DND-41 (cell line): ENCODE measurements at places on chromosomes 11 and 22.

DNA sequence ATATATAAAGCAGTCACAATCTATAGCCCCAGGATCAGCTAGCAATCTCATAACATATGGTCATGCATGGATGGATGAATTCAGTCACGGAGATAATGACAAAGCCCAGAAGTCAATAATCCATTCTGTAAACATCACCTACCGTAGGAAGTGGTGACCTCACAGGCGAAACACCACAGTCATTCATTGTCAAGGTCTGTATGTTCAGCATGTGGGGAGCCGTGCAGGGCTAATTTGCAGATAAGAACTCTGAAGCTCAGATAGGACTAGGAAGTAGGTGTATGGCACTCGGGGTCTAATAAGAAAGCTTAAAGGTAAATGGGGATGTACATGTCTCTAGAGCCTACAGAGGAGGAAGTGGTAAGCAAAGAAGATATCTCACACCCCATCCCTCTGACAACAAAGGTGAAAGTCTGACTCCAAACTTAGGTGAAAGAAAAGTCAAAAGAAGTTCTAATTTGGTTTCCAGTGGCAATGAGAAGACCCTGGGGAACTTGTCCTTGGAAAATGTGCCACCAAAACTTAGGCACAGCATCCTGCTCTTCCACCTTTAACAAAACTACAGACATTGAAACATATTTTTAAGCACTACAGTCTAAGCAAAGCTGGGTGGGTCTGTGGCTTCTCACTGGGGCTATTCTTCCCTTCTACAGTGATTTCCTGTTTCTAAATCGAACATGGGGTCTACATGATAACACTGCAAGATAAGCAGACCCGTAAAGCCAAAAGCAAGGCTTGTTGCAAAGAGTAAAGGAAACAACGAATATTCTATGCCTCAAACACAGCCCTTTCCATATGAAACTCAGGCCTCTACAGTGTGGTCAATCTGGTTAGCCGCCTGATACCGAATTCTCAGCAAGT, 5.2 kb downstream of the CRTAM start:
- DNase-seq: no peak

- DNase-seq: no peak
Measured at GRCh38 chr11:87437133-87437843, 399.6 kb downstream of the TMEM135 start.

GRCh38 chr22:42331014-42331413, 60.6 kb upstream of the TCF20 start:
- DNase-seq: peak; percentile 35

DNA sequence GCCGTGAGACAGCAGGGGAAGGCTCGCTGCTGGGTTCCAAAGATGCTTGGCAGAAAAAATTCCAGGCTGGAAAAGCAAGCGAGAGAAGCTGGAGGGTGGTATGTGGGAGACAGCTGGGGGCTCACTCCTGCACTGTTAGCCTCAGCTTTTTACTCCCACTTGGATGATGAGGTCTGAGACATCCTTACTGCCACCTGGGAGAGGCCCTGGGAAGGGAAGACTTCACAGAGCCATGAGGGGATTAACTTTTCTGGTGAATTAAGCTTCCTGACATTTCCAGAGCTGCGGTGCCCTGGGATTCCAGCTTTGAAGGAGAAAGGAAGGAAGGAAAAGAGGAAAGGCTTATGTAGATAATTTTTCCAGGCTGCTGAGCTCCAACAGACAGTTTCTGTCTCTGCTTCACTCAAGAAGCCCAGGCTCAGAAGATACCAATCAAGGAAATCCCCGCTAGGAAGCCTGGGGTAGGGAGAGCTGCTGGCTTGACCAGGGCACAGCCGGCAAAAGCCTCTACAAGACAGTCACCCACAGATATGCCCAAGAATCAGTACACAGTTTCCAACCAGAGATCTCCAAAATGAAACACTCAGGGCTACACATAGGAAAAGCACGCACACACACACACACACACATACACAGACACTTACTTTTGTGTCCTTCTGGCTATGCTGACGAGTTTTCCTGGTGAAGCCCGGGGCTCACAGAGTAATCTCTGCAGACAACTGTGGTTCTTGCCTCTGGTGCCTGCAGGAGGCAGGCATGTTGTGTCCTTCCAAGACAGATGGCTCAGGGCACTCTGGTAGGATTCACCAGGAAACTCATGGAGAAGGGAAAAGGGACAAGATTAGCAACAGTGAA, 907 bp downstream of the MCHR1 start:
- no peak for DNase-seq

DNA sequence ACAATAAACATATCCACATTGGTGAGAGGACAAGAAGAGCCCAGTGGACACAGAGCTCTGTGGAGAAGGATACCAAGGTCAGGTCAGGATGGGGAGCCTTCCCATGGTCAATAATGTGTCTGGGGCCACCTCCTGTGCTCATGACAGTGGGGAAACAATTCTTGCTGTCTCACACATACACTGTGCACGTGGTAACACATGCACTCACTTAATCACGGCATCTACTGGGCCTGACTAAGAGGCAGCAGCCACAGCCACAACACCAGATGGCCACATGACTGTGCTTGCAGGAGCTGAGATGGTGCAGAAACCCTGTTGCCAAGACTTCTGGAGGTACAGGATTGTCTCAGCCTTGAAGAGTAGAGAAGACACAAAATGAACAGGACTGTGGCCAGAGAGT, 28.6 kb downstream of the C22orf42 start:
- DNase-seq: no peak

DNA sequence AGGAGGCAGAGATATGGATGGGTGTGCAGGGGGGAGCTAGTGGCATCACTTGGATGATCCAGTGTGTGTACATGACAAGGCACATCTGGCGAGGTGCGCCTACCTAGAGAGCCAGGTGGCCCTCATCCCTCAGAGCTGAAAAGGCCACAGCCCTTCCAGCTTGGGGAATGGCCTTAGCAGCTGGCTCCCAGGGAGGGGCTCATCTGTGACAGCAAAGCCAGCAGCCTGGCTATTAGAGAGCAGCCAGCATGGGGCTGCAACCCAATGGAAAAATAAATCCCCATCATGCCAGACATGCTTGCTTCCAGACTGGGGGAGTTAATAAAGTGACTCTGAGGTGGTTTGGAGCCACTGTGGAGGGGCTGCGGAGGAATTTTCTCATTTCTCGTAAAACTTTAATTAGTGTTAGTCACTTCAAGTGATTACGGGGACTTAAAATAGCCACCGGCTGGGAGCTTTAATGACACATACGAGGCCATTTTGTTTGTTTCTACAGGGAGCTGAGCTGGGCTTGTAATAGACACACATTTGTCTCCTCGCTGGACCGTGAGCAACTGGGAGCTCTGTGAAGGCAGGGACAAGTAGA, 111.2 kb upstream of the ALX4 start:
- no peak for DNase-seq

DNA sequence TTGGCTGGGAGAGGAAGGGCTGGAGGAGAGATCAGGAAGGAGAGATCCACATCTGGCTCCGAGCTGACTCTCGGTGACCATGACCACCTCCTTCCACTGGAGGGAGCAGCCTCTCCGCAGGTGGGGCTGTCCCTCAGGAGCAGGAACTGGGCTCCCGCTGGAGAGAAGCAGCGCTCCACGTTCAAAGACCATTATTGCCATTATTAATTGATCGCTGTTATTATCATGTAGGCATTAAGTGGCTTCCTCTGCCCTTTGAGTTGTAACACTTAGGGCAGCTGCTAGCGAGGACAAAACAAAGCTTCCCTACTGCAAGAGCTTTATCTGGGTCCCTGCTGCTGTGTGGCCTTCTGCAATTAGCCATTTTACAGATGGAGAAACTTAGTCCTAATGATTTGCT, 251.9 kb downstream of the ST3GAL4 start:
- peak; percentile 16 for DNase-seq

DNA sequence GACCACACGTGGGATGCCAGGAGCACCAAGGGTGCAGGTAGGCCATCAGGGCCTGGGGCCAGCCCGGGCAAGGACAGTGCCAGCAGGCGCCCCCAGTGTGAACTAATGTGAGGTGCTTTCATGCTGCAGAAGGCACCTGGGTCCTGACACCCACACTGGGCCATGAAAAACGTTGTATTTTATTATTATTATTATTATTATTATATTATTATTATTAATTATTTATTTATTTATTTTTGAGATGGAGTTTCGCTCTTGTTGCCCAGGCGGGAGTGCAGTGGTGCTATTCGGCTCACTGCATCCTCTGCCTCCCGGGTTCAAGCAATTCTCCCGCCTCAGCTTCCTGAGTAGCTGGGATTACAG, 1267.3 kb downstream of the BRD1 start:
- no peak for DNase-seq

DNA sequence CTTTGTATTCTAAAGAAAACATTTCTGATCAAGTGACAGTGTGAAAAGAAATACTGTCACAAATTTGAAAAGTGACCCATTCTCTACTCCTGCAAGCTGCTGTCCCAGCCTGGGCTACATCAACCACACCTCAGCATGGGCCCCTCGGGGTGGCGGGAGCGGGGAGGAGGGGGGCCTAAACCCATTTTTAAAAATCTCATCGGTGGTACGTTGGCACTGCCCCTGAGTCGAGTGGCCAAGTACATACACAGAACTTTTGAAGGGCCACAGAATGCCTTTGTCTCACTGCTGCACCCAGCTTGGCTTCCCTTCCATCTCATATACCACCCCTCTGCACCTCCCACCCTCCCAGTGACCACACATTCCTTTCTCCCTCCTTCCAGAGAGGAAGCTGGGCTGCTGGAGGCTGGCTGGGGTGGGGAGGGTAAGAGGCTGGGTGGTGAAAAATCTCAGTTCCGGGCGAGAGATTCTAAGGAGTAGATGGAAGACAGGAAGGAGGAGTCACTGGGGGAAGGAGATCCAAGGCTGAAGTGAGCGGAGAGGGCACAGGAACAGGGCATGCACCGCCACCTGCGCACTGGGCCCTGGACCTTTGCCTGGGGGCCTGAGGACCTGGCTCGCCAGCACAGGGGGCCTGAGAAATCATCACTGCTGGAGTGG, 21.1 kb downstream of the FXYD6 start:
- no peak for DNase-seq

DNA sequence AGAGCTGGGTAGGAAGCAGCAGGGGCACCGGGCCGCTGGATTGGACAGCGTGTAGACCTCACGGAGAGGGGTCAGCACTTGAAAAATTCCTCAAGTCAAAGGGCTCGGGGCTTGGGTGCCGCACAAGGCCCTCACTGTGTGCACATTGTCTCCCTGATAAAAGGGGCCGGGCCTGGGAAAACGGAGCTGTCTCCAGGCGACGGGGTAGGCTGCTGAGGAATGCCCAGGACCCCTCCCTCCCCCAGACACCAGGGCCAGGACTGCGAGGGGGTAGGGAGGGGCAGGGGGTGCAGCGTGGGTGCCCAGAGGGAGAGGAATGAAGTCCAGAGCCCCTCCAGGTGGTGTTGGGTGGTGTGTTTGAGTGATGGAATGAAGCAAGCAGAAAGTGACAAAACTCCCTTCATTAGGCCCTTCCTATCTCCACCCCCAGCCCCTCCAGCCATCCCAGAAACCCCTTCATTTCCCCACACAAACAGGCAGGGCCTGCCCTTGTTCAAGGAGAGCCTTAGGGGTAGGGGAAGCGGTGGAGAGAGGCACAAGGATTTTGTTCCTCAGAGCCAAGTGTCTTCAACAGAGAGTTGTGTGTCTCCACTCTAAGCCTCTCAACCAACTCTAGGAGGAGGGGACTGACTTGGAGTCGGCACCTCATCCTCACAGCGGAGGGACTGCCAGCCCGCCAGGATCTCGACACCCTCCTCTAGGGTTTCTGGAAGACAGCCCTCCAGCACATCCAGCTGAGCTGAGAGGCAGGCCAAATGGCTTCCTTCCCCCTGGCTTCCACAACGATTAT, 63.9 kb downstream of the SYN3 start:
- DNase-seq: no peak

DNA sequence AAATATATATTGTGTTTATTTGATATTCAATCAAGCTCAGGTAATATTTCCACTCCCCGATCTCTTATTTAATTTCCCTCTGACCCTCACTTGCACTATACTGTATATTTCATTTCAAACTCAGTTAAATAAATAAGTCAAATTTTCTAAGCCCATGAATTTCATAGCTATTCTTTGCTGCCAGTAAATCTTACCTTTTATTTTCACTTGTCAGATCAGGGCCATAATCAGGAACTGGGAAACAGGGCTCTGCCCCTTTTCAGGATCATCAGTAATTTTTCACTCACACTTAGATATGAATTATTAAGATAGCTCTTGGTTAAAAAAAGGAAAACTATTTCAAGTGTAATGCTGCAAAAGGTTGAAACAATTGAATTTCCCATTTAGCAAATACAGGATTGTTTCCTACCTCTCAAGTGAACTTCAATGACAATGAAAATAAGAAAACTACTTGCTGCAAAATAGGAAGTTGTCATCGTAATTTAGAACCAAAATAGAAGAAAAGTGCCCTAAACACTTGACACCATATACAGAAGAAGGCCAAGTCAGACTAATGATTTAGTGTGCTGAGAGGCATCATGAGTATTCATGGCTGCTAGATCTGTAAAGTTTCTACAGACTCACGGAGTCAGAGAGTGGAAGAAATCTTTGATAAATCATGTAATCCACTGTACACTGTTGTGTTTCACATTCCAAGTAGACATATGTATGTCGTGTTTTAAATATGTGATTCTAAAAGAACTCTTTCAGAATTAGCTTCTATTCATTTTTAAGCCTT, 316.8 kb upstream of the CNTN5 start:
- DNase-seq: no peak

DNA sequence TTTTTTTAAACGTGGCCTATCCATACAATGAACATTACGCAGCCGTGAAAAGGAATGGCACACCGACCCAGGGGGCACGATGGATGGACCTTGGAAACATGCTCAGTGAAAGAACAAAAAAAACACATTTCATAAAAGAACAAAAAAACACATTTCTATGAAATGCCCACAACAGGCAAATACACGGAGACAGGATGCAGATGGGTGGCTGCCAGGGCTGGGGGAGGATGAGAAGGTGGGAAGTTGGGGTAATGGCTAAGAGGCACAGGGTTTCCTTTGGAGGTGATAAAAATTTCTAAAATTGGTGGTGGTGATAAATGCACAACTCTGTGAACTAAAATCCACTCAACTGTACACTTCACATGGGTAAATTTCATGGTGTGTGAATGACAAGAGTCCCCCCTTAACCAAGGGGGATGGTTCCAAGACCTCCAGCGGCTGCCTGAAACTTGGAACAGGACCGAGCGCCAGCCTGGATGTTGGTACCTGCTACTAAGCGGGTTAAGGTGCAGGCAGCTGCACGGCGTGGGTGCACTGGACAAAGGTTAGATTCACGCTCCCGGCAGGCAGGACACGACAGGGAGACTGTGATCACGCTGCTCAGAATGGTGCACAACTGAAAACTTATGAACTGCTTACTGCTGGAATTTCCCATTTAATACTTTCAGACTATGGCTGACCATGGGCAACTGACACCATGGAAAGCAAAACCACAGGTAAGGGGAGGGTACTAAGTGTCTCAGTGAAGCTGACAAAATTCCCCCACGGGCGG, 16.5 kb downstream of the BRD1 start:
- DNase-seq: no peak

DNA sequence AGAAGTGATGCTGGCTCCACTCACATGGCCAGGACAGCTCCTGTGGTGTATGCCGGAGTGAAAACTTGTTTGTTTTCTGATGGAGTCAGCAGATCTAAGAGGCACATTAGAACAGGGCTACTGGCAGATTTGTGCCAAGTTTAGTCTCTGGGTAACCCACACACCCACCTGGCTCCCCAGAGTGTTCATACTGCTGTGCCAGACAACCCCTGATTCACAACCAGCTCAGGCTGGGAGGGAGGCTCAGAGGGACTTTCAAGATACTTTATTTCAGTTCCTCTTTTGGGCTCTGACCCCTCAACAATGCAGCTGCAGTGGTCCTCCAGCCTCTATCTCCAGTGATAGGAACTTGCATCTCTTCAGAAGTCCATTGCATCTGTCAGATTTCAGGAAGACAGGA, 8.5 kb downstream of the NTM start:
- no peak for DNase-seq
